ENCODE measurements at places on chromosomes 5 and 9. TPM values are rescaled to one million over a fixed set of nuclear protein-coding genes. Genes with fewer than 3 reads are reported as not detected.

Gene DEPDC1B
- 5.7 TPM for total RNA-seq

Gene NME5
- total RNA-seq = not detected

Gene HRCT1
- total RNA-seq = 15.5 TPM

Gene TIMD4
- total RNA-seq = not detected

Gene FRMD3
- total RNA-seq = 44.0 TPM

Gene GRM6
- total RNA-seq = not detected

Gene NTRK2
- 46.7 TPM for total RNA-seq

Gene PKD2L2
- total RNA-seq = not detected

Gene TLX3
- total RNA-seq = not detected

Gene LHX6
- total RNA-seq = 8.0 TPM

Gene SPARC
- 1,393 TPM for total RNA-seq

Gene ZFAND5
- 1,096 TPM for total RNA-seq

Gene SEMA5A
- total RNA-seq = 58.4 TPM

Gene PTPRD
- total RNA-seq = 5.0 TPM

Gene MAMDC2
- 73.3 TPM for total RNA-seq

Gene TDRD7
- total RNA-seq = 18.4 TPM

Gene OR2S2
- not detected for total RNA-seq

Gene WDR31
- total RNA-seq = 1.3 TPM

Gene GKAP1
- 11.3 TPM for total RNA-seq

Gene ARHGEF37
- 28.8 TPM for total RNA-seq

Gene ZNF622
- 24.7 TPM for total RNA-seq
